ENCODE measurements at places on chromosomes 11 and 22.

- DNase-seq: no peak
Measured at GRCh38 chr11:116332391-116332790, 440.4 kb downstream of the BUD13 start.

DNA sequence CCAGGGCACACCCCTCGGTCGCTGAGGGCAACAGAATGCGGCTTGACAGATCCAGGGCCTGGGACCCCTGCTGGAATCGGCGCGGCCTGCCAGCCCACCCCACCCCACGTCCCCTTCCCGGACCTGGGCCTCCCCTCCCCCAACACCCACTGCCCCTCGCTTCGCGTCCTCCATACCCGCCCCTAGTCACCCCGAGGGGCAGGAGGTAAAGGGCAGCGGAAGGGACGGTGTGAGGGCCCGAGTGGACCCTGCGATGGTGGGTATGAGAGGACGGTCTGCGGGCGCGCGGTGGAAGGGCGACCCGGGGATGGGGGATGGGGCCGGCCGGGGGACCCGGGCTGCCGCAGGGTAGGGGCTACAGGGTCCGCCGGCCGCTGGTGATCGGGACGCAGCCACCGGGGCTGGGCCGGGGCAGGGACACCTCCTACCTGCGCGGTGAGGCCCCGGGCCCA is 311 bp downstream of the APBB1 start:
- no peak for DNase-seq

GRCh38 chr22:47042861-47043496 is 280.5 kb downstream of the TBC1D22A start:
- DNase-seq: no peak

- peak; percentile 98 for DNase-seq
Measured at GRCh38 chr11:3841426-3842350, 929 bp upstream of the RHOG start.

GRCh38 chr11:73465023-73465675 is 89.0 kb downstream of the RELT start:
- DNase-seq: no peak

- no peak for DNase-seq
Measured at GRCh38 chr22:44783581-44783980, 31.2 kb downstream of the ARHGAP8 start.

- DNase-seq: no peak
Measured at GRCh38 chr11:76605338-76606074, 65.0 kb downstream of the LRRC32 start.

All from stimulated activated CD4-positive, alpha-beta T cell treated with anti-CD3 and anti-CD28 coated beads, Interleukin-4, amount 100 ng/mL, for 4 hours (primary cell).